Hypothalamus (tissue), 51 donors: ENCODE measurements at places on chromosomes 5 and 9.

- no peak for DNase-seq
These were observed 133.3 kb upstream of the C6 start for GRCh38 chr5:41346609-41347008.

- DNase-seq: no peak
These were observed 127.2 kb downstream of the ENTREP1 start for GRCh38 chr9:69452110-69452782.

DNA sequence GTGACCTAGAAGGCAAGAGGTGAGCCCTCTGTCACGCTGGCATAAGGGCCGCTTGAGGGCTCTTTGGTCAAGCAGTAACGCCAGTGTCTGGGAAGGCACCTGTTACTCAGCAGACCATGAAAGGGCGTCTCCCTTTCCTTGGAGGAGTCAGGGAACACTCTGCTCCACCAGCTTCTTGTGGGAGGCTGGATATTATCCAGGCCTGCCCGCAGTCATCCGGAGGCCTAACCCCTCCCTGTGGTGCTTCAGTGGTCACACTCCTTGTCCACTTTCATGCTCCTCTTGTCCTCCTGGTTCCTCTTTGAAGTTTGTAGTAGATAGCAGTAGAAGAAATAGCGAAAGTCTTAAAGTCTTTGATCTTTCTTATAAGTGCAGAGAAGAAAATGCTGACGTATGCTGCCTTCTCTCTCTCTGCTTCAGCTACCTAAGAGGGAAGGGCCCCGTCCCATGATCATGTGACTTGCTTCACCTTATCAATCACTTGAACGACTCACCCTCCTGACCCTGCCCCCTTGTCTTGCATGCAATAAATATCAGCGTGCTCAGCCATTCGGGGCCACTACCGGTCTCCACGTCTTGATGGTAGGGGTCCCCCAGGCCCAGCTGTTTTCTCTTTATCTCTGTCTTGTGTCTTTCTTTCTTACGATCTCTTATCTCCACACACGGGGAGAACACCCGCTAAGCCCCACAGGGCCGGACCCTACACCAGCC lies 16.7 kb upstream of the SCGB3A1 start:
- DNase-seq: no peak

DNA sequence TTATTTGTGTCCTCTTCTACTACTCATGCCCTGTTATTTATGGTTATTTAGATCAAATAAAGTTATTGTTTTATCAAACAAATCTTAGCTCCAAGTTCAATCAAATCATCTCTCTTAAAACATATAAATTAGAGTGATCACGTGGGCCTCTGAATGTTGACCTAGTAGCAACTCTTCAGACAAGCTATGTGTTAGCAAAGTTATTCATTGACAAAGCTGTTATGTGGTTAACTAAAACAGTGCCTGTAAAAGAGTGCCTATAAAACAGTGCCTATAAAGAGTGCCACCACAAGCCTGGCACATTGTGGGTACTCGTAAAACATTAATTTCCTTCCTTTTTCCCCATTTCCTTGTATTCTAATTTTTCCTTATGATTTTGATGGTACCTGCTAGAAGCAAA lies 421.9 kb downstream of the HCN1 start:
- DNase-seq: no peak

- DNase-seq: no peak
These were observed 3.6 kb upstream of the NKX2-5 start for GRCh38 chr5:173238312-173239232.

GRCh38 chr9:128077847-128078503 lies 9.9 kb downstream of the SLC25A25 start:
- DNase-seq: no peak

DNA sequence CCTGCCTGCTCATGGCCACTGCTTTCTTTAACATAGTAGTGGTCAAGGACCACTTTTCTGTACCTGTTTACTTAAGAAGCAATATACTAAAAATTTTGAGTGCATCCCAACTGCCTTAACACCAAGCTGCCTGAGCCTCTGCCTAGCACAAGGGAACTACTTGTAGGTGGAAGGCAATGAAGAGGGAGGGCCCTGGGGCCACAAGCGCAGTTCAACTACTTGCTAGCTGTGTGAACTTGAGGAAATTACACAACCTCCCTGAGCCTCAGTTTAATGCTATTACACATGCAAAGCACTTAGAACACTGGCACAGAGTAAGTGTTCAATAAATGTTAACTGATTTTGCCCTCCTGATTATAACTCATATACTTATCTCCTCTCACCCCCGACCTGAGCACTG lies 6.3 kb downstream of the ARL15 start:
- no peak for DNase-seq

GRCh38 chr5:6979061-6979460 lies 265.8 kb downstream of the TENT4A start:
- DNase-seq: no peak

DNA sequence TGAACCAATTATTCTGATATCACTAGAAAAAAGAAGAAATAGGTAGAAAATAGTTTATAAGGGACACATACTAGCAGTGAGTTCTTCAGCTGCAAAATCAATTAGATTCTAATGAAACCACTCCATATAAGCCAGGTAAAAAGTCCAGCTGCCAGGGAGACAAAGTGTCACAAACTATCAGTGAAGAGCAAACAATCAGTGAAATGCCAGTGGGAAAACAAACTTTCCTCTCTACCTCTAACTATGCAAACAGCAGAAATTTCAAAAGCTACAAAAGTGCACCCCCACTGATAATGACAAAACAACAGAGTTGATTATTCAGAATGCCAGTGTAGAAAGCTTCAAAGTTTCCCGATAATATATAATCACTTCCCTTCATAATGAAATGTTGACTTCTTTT lies 637.2 kb upstream of the ITGA1 start:
- no peak for DNase-seq

GRCh38 chr9:89640361-89640760 lies 35.5 kb downstream of the GADD45G start:
- no peak for DNase-seq

- DNase-seq: no peak
These were observed 160.3 kb downstream of the CEMIP2 start for GRCh38 chr9:71608021-71608420.

DNA sequence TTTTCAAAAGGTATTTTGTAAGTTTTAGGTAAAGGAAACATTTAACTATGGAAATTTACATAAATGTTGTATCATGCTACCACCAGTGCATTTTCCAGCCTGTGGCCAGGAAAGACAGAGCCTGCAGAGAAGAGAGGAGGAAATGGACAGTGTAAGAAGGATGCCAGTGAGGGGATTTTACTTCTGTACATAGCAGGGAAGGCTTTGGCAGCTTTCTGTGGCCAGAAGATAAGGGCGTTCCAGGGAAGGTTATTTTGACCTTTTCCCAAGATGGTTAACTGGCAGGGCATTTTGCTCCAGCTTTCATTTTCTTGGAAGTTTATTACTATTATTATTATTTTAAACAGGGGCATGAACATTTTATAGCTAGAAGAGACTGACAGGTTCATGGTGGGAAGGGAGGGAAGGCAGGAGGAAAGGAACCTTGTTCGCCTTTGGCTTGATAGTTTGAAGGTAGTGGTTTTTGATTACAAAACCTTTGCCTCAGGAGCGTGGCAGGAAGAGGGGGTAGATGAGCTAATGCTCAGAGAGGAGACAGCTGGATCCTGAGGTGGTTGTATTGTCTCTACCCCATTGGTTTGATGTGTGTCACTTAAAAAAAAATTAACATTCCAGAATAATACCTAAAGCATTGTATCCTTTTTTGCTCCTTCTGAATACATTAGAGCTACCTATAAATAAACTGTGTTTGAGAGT lies 4.1 kb downstream of the ISOC1 start:
- no peak for DNase-seq

DNA sequence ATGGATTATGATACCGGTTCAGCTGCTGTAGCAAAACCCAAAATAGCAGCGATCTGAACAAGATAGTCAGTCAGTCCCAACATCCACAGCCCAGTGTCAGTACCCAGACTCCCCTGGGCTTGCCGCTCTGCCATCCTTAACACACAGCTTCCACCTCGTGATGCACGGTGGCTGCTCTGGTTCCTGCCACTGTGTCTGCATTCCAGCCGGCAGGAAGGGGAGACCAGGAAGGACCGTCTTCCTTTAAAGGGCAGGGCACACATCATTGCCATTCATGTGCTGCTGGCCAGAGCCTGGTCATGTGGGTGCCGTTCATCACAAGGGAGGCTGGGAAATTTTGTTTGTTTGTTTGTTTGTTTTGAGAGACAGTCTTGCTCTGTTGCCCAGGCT lies 131.0 kb upstream of the IER5L start:
- no peak for DNase-seq

- DNase-seq: peak; percentile 93
These were observed at the start of gene TLE1 for GRCh38 chr9:81689343-81690175. Gene TLE1, minus strand, starts transcription at chr9:81689547. Its CDS starts 1,307 bp downstream, at chr9:81688240.
